Kidney (tissue), 22 donors: ENCODE measurements at places on chromosomes 13 and 19.

DNA sequence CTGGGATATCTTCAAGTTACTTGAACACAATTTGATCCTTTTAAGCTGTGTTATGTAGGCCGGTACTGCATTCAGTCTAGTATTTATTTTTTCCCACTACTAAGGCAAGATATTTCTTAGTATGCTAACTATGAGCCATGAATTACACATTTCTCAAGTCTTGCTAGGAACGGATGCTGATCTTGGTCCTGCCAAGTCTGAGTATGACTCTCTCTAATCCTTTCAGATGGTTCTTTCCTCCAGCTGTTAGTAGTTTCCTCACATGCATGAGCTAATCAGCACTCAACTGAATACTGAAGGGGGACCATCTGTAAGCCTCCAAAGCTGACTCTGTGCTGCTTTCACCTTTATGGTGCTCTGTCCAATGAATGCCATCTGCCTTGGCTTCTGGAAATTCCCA lies 460.3 kb downstream of the KCTD12 start:
- DNase-seq: no peak

- no peak for DNase-seq
Observed at GRCh38 chr19:9054207-9054606, 32.7 kb upstream of the OR1M1 start.

DNA sequence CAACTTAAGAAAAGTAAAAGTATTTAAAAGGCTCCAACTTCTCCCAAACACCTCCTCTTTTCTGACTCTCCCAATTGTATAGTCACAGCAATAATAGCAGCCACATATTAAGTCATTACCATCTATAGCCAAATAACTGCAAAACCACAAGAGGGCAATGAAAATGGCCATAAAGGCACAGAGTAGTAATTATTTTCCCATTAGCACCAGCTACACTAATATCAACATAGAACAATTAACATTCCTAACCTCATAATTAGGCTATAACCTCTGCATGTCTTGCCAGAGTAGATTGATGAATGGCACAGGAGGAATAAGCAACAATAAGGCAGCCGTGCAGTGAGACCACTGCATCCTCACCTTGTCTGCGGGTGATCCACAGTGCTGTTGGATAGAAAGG lies 226.4 kb upstream of the SERP2 start:
- DNase-seq: no peak

DNA sequence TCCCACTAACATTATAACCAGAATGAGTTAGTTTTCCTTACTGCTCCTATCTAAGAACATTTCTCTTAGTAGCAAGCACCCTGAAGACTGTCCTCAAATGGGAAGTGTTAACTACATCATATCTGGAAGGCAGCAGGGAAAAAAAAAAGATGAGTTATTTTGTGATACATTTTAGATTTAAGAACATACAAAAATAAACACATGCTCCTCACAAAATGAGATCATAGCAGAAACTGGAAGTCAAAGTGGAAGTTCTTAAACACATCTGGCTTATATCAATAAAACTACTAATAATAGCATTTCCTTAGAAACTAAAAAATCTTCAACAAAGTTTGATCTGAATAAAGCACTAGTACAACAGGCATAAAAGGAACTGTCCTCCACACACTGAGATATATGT lies 70.4 kb downstream of the SLITRK6 start:
- DNase-seq: no peak

- DNase-seq: peak; percentile 63
Observed at GRCh38 chr13:28819735-28820098, 422 bp upstream of the MTUS2 start.

DNA sequence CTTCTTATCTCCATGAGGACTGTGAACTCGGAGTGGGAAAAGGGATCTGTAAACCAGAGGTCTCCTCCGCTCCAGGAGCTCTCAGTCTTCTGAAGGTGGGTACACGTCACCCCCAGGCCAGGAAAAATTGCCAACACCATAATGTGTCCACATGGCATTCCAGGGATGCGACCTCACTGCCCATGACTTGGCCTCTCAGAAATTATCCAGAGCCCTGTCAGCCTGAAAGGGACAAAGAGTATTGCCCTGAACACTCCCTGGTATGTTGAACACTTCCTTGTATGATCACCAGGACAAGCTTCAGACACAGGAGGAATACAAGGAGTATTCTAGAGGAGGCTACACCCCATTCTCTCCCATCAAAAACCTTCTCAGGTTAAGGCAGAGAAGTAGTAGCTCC lies 81.0 kb upstream of the SLC7A1 start:
- no peak for DNase-seq

DNA sequence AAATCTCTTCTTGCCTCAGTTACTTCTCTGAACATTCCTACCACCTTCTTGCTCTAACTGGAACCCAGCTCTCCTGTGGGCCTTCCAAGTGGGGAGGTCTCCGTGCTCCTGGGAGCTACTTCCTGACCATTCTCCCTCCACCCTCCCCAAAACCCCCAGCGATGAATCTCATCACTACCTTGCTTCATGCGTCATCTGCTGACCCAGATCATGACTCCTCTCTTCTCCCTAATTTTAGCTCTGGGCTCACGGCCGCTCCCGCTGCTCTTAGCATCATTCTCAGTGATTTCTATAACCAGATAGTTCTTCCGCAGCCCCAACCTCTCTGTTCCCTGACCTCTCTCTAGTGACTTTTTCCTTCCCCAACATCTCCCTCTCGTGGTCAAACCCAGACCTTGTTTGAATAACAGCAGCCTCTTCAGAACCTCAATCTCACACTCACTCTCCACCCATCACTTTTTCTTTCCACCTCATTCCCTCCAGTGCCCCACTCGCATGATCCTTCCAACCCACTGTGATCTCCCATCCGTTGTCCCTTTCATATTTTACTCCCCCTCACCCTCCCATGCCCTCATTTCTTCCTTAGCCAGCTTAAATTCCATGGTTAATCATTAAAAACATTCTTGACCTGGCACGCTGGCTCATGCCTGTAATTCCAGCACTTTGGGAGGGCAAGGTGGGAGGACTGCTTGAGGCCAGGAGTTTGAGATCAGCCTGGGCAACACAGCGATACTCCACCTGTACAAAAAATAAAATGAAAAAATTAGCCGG lies 21.8 kb downstream of the MRPS12 start:
- peak; percentile 79 for DNase-seq

DNA sequence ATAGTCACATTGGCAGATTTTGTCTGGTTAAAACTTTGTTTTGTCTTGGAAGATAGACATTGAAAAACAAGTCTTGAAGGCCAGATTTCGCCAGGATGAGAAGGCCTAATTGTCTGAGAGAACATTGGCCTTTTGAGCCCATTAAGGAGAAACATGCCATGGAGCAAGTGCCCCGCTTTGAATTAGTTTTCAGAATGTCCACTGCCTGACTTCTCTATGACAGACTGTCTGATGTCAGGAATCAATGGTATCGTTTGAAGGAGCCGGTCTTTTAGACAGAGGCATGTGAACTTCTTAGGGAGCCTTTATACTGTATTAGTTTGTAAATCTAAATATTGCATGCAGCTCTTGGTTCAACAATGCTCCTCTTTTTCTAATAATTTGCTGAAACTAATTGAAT lies 155.9 kb downstream of the DLEU7 start:
- no peak for DNase-seq

DNA sequence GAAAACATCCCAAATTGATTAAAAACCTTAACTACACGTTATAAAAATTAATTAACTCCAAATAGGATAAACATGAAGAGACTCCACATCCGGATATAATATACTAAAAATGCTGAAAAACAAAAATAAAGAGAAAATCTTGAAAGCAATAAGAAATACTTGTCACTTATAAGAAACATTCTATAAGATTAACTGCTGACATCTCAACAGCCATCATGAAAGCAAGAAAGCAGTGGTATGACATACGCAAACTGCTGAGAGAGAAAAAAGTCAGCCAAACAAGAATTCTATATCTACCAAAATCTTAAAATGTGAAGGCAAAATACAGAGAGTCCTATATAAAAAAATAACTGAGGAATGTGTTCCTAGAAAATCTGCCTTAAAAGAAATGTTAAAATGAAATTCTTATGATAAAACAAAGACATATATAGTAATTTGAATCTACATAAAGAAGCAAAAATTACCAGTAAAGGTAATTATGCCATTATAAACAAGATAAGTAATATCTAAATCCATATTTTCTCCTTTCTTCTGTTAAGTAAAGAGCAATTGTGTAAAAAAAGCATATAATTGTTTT lies 1851.1 kb downstream of the PCDH9 start:
- peak; percentile 40 for DNase-seq

- DNase-seq: no peak
Observed at GRCh38 chr19:54418030-54418929, 3.0 kb downstream of the TTYH1 start.

DNA sequence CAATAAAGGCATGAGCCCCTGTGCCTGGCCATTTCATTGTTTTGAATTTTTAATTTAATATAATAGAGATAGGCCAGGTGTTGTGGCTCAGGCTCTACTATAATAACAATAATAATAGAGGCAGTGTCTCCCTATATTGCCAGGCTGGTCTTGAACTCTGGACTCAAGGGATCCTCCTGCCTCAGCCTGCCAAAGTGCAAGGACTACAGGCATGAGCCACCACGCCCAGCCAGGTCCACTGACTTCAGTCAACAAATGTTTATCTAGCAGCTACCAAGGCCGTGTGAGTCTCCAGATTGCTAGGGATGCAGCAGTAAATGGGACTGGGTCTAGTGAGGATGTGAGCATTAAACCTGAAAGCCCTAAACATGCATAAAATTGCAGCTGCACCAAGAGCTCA lies 13.8 kb upstream of the ILF3 start:
- DNase-seq: no peak
